ENCODE measurements at places on chromosomes 2 and 18.

DNA sequence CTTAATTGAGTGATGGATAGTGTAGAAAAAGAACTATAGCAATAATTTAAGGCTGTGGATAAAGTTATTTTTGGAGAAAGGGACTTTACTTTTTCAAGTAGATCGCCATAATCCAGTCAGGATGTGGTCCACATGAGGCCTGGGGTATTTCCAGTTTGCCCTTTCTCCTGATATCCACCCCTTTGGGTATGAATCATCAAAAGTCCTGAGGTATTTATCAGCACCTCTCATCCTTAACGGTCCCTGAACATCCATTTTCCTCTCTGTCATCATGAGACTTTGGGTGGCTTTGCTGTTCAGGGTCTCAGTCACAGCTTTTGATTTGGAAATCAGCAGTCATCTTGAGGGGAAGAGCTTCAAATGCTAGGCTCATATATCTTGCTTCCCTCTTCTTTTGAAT, 39.3 kb upstream of the ELAC1 start:
- no peak for DNase-seq

- DNase-seq, result no peak
Measured at GRCh38 chr2:173393186-173393585, 38.5 kb downstream of the CDCA7 start.

GRCh38 chr2:73359915-73360697, 25.5 kb upstream of the ALMS1 start:
- DNase-seq, result no peak

GRCh38 chr18:68611311-68611710, 103.6 kb downstream of the TMX3 start:
- no peak for DNase-seq

DNA sequence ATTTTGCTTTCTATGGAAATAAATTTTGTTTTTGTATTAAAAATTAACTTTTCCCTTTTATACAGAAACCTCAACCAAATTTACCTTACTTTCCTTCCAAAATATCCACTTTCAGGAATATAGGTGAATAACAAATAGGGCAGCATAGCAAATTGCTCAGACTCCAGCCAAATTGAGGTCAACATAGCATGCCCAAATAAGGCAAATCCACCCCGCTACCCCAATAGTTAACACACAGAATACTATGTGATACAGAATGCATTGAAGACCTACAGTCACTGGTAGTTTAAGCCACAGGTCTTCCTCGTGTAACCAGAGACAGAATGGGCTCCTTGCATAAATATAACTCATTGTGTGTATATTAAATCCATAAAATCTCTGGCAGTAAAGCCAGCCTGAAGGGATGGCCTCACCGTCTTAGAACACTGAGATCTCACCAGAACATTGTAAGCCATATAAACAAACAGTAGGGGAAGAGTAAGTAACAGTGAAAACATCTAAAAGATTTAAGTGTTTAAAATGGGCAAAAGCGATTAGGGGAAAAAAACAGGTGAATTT, 72.2 kb downstream of the PMAIP1 start:
- DNase-seq, result no peak

DNA sequence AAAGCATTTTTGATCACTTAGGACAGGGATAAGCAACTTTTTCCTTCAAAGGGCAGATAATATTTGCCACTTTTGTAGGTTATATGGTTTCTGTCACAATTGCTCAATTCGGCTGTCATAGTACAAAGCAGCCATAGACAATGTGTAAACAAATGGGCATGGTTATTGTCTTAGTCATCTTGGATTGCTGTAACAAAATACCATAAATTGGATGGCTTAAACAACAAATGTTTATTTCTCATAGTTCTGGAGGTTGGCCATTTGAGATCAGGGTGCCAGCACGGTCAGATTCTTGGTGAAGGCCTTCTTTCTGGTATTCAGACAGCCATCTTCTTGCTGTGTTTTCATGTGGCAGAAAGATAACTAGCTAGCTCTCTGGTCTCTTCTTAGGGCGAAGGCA, 91.2 kb downstream of the TAF4B start:
- DNase-seq, result no peak

- no peak for DNase-seq
Measured at GRCh38 chr2:236657215-236657614, 87.6 kb downstream of the ACKR3 start.

GRCh38 chr2:152618193-152618564, 99.1 kb downstream of the PRPF40A start:
- DNase-seq, result no peak

DNA sequence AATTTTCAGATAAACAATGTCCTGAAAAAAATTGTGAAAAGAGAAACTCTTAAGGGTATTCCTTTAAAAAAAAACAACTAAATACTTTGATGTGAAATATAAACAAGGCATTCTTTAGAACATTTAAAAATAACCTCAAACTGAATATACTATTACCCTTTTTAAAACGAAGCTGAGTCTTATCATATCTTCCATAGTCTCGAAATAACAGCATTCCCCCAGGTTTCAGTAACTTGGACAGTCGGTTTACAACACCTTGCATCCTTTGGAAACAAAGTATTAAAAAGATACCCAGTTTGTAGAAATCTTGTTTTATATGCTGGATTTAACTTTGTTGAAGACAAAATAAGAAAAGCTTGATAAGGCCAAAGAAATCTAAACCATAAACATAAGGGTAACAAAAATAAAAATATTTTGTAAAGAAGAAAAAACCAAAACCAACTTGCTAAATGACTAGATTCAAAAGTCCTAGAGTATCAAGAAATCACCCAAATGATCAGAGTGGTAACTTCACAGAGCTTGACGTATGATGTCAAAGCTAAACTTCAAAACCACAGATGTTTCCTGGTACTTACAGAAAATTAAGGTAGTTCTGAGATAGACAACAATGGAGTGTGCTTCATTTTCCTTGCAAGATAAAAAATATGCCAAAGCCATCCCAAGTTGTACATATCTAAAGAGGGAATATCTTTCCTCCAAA, 107.8 kb downstream of the METTL8 start:
- DNase-seq, result no peak

DNA sequence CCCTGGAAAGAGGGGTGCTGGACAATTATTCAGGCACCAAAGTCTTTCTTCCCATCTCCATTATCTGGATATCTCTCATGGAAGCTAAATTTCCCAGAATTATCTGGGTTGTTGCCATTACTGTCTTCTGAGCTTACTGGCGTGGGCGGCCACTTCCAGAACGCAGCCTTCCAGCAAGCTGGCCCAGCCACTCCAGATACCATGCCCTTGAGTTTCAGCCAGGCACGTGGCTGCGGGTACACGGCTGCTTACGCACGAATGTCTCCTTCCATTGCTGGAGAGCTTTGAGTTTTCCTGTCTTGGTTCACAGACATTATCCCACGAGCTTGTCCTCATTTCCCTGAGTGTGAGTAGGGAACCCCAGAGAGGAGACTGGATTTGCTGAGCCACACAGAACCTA, 32.7 kb downstream of the CELF4 start:
- no peak for DNase-seq

- DNase-seq, result no peak
Measured at GRCh38 chr18:10111191-10111590, 197.4 kb downstream of the VAPA start.

DNA sequence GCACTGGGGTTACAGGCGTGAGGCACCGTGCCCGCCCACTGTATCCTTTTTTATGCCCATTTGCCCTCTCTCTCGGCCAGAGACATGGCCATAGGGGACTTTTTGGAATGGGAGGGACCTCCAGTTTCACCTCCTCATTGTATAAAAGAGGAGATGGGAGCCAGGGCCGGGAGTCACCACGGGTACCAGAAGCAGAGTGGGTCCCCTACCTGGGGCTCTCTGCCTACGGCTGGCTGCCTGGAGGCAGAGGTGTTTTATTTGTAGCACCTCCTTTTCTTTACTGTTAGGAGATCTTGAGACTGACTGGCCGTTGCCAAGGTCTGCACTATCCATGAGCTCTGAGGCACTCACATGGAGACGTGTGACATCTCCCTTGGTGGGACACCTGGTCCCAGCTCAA, 162.8 kb downstream of the LDLRAD4 start:
- no peak for DNase-seq

GRCh38 chr2:109217362-109218086, 88.5 kb downstream of the SH3RF3 start:
- DNase-seq, result no peak

GRCh38 chr2:164221473-164221872, 399.8 kb downstream of the GRB14 start:
- no peak for DNase-seq

DNA sequence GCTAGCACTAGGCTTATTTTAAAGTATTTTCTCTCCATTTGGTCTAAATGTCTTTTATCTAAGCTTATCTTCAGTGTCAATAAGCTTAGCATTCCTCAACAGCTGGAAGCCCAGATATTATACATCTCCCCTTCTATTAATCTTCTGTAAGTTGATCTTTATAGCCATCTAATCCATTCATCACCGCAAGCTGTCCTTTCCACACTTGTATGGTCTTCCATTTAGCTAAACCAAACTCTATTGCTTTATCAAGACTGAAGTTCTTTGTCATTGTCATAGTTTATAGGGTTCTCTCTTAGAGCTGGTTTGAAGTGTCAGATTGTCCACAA, 101.3 kb upstream of the GPR45 start:
- no peak for DNase-seq

DNA sequence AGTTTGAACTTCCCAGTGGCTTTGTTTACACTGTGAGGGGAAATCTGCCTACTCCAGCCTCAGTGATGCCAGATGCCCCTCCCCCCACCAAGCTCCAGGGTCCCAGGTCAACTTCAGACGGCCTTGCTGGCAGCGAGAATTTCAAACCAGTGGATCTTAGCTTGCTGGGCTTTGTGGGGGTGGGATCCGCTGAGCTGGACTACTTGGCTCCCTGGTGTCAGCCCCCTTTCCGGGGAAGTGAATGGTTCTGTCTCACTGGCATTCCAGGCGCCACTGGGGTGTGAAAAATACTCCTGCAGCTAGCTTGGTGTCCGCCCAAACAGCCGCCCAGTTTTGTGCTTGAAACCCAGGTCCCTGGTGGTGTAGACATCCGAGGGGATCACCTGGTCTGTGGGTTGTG, 70.0 kb upstream of the NEUROD1 start:
- DNase-seq, result no peak

DNA sequence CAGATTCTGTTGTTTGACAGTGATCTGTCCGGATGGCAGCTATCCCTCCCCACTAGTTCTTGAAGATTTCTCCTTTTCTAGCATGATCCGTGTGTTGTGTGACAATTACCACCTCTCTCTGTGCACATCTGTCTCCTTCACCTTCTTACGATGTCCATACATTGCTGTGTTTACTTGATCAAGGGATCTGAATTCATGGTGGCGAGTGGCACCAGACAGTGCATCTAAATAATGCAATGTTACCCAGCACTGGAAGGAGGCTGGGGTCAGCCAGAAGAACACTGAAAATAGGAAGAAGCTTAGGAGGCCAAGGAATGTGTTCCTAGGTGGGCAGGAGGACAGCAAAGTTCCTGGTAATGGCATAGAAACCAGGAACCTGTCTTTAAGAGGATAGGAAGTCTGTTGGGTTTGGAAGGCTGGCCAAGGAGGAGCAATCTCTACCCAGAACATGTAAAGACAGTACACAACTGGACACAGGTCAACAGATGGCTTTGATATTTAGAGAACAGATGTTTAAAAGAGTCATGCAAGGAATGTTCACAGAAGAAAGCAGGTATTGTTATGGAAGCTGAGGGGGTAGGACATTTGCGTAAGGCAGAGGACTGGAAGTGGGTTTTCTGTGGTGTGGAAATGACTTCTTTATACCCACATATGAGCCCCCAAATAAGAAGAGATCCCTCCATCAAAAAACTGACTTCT, 126.4 kb downstream of the HRH4 start:
- DNase-seq, result no peak

DNA sequence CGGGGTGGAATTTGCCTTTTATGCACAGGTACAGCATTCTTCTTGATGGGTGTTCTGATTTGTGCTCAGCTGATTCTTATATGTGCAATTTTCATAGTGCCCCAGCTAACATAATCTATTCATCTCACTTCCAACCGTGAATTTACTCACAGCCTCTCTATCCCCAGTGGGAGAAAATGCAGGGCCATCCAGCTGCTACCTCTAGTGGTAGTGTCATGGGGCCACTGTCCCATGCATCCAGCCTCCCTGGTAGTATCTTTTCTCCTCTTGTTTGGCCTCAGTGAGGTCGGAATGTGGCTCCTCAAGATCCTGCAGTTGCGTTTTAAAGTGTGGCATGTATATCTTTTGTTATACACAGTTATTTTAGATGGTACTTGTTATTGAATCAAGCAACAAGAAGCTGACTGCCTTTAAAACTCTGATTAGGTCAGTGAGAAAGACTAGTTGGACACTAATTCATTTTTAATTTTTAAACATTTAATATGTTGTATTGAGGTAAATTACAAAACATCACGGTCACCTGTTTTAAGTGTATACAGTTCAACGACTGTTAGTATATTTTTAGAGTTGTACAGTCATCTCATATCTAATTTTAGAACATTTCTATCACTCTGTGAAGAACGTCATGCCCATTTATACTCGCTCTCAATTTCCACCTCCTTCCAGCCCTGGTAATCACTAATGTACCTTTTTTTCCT, 67.9 kb upstream of the TXNDC2 start:
- DNase-seq, result no peak

- no peak for DNase-seq
Measured at GRCh38 chr2:164737612-164738081, 104.0 kb downstream of the COBLL1 start.

- peak; percentile 17 for DNase-seq
Measured at GRCh38 chr2:26942543-26943295, 27.7 kb upstream of the MAPRE3 start.

DNA sequence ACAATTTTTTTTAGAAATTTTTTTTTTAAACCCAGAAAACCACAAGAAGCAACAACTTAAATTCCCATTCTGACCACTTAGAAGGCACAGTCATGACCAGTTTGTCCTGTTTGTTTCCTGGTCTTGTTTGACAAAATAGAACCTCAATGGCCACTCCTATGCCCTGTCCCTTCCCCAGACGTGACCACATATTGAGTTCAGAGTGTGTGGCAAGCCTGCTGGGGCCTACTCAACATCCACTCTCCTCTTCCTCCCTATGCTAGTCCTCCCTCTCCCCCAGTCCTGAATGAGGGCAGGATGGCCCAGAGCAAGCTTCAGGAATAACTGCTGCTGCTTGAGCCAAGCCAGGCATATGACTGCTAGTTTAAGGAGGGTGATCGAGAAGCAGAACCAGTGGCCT, 89.6 kb downstream of the PRELID3A start:
- no peak for DNase-seq

DNA sequence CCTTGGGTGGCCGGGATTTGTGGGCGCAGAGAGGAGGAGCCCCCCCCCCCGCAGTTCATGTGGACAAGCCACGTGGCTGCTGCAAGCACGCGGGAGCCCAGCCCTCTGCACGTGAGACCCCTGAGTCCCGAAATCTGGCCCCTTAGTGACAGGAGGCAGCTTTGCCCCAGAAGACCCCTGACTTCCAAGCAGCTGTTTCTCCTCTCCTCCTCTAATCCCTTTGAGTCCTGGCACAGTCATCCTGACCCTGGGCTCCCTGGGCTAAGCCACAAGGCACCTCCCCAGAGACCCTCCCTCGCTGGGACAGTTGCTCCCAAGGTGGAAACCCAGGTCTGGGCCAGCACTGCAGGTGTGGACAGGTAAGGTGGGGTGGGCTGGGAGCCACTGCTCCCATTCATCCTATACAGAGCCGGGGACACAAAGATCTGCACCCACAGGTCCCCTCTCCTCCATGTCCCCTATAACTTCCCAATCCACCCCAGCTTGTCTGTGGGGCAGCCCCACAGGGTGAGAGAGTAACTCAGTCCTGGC, 923 bp downstream of the TEKT4 start:
- no peak for DNase-seq

GRCh38 chr18:23356915-23357601, 96.0 kb upstream of the RIOK3 start:
- no peak for DNase-seq

Data from stimulated activated CD4-positive, alpha-beta T cell treated with anti-CD3 and anti-CD28 coated beads, Interleukin-15, amount 100 ng/mL, for 1 hour (primary cell).